Right hindlimb (tissue), 1 donor: ENCODE measurements at places on chromosomes 3 and 15.

- no peak for DNase-seq
Observed at GRCh38 chr3:124117486-124117885, 125.6 kb upstream of the ROPN1 start.

DNA sequence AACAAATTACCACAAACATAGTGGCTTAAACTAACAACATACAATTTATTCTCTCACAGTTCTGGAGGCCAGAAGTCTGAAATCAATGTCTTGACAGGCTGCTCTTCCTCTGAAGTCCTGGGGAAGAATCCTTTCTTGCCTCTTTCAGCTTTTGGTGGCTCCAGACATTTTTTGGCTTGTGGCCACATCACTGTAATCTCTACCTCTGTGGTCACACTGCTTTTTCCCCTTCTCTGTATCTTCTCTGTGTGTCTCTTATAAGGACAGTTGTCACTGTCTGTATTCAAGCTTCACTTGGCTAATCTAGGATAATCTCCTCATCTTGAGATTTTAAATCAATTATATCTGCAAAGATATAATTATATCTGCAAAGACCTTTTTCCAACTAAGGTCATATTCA is 80.3 kb upstream of the ABHD2 start:
- no peak for DNase-seq

DNA sequence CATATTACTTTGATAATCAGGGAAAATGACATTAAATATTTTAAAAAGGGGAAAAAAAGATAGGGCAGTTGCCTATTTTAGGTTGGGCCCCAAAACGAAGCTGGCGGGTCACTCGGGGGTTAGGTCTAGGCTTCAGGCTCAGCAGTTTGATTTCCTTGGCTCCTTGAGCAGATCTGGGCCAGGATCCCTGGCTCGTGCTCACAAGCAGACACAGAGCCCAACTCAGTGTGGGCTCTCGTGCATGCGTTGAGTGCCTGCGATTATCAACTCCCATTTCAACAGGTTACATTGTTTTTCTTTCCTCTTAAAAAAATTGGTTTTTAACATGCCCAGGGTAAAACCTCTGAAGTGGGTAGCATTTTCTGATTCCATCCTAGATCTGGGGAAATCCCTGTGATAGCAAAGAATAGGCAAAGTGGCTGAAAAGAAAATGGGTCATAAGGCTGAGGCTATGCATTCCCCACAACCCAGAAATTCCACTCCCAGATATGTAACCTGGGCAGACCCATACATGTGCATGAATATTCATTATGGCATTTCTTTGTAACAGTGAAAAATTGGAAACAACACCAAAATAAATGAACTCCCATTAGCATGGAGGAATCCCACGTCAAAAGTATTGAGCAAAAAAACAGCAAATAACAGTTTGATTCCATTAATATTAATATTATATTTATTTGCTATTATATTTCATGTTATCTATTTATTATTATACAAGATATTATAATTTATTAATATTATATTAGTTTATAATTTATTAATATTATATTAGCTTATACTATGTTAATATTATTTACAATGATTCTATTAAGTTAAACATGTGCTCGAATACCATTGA is 27.8 kb downstream of the FAM43A start:
- DNase-seq: no peak

DNA sequence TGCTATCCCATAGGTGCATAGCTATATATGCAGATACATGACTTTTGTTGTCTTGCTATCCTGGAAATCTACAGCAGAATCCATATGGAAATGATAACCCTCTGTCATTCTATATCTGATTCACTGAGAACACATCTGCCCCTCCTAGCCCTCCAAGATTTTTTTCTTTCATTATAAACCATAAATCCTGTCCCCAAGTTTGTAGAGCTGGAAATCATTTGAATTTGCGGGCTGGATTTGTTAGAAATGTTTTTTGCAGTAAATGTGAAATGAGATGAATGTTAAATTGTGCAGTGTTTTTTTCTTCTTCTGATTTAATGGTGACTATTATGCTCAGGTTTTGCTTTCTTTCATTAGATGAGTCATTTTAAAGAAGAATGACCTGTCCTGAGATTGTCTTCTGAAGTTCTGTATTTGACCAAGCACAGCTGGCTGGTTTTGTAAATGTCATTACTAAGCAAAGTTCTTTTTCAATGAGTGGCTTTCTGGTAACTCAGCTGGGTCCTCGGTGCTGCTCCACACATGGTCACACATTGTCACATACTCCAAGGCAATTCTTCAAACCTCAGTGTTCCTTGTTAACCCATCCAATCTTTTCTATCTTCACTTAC is 25.3 kb upstream of the ABHD17C start:
- DNase-seq: no peak

- DNase-seq: no peak
Observed at GRCh38 chr15:80854104-80854503, 74.9 kb downstream of the CEMIP start.

DNA sequence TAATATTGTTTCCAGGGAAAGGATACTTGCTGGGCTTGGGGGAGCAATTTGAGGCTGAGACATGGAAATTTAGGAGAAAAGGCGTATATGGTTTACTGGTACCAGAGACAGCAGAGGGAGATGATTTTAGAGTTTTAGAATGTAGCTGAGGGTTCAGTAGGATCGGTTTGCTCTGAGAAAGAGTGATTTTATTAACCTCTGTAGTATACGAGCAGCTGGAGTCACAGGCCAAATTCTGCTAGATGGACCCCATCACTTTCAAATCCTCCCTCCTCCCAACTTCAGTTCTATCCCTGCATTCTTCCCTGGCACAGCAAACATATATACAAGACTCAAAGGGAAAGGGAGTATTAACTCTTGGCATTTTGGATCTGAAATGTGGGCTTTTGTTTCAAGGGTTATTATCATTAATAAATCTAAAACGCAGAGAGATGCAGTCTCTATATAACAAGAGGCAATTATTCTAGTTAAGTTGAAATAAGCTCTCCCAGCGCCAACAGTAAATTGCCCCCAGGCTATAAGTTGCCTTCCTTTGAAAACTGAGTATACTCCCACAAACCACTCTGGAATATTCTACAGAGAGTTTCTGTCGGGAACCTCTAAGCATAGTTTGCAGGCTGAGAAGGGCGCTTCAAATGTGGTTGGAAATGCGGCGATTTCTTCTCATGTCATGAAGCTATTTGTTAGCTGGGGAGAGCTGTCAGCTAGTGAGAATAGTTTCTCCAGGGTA is 5.4 kb downstream of the CRABP1 start:
- DNase-seq: no peak

GRCh38 chr3:38142959-38143358 is 4.5 kb downstream of the MYD88 start:
- no peak for DNase-seq

- no peak for DNase-seq
Observed at GRCh38 chr3:16066975-16067374, 107.5 kb upstream of the GALNT15 start.

DNA sequence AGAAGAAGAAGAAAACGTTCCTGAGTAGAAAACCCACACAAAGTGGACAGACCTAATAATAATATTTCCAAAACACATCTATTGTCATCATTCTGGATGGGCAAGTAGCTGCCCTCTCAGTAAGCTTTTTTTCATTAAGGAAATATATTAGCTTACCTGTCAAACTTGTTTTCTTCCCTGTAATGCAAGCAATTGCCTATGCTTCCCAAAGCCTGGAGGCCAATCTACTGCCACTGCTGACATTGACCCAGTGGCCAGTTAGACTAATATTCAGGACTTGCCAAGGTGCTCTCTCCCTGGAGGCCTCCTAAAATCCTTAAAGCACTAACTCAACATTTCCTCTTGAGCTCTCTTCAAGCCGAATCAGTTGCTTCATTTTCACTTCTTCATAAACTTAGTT is 86.7 kb downstream of the TAMM41 start:
- DNase-seq: no peak

DNA sequence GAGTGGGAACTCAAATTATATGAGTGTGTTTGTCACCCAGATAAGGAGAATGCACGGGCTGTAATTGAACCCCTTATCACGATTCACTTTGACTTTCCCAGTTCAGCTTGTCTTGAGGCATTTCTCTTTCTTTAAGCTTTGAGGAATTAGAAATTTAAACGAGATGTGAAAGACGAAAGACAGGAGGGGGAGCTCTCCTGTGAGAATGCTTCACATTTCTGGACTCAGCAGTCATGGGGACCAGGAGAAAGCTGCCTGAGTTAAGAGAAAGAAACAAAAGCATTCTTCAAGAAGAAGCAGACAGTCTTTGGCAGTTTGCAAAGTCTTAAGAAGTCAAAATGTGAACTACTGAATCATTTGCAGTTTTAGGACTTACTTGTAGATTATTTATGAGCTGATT is 205.6 kb downstream of the NECTIN3 start:
- DNase-seq: no peak

GRCh38 chr15:95758451-95758850 is 572.0 kb upstream of the NR2F2 start:
- DNase-seq: no peak

DNA sequence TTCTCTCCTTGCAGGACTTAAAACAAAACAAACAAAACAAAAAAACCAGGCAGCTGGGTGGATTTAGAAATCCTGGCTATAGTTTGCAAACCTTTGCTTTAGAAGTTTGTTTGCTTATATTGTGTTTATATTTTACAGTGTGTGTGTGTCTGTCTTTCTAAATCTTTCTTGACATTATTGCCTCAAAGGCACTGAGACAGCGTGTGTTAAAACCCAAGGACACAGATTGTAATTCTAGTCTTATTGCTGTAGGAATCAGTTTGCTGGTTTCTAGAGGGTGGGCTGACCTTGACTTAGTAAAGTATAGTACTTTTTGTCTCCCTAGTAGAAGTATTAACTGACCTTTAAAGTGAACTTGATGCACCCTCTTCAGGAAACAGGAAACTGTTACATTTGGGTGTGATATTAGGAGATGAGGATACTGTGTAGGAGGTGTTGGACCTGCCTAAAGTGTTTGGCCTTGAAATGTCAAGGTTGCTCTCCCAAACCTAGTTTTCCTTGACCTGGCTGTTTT is 71.0 kb downstream of the TCF12 start:
- no peak for DNase-seq

- no peak for DNase-seq
Observed at GRCh38 chr3:167372138-167372537, 8.0 kb downstream of the ZBBX start.

DNA sequence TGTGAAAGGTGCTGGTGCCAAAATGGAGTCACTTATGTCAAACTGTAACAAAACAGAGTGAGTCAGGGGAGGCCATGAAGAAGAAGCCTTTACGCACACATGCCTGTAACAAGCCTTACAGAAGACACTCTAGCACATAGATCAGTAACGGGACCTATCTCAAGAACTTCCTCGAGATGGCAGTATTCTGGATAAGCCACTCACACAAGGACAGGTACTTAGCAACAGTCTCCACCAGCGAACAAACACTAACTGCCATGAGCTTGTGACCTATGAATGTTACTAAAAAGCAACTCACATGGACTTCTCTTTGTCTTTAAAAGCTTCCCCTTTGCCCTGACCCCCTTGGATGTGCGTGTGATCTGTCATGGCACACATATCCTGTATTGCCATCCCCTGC is 235.1 kb downstream of the CD47 start:
- DNase-seq: no peak

- no peak for DNase-seq
Observed at GRCh38 chr3:101976473-101976872, 127.2 kb downstream of the NFKBIZ start.

GRCh38 chr3:4233488-4233887 is 69.7 kb upstream of the SETMAR start:
- no peak for DNase-seq

DNA sequence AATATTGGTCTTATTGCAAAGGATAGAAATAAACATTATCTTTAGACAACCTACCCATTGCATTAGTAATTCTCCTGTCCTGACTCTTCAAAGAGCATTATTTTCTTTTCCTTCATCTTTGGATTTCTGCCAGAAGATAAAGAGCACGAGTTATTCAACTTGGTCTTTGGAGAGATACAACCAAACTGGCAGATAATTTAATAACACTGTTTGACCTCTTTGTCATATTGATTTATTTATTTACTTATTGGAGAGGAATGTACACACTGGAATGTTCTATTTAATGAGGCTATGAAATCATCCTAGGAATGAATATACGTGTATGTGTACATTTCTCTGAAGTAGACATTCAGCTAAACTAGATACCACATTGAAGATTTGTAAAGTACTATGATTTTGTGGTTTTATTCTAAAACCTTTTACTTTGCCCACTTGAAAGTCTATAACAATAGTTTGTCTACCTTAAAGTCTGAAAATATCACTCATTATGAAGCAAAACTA is 462.1 kb downstream of the C3orf38 start:
- DNase-seq: no peak
